Adrenal gland (tissue), 19 donors: ENCODE measurements at places on chromosomes 11 and 22. TPM values are rescaled to one million over a fixed set of nuclear protein-coding genes. Genes with fewer than 3 reads are reported as not detected.

The CATSPERZ gene
- total RNA-seq, result not detected

- H3K4me1 ChIP-seq, result no peaks in the 10 kb centered on the region
- H3K27ac ChIP-seq, result no peak overlapping the region
- DNase-seq, result no peak
- H3K27me3 ChIP-seq, result peaks cover 2% of the 10 kb centered on the region
- H3K36me3 ChIP-seq, result no peaks in the 10 kb centered on the region
Measured at GRCh38 chr22:49619301-49619700, 208.4 kb downstream of the BRD1 start.

The SHISAL1 gene
- 1.7 TPM for total RNA-seq

The CARD10 gene
- total RNA-seq, result 34.2 TPM

The MIAT gene
- total RNA-seq, result 0.18 TPM
